HuH-7.5 (cell line): ENCODE measurements at places on chromosomes 7 and 10.

DNA sequence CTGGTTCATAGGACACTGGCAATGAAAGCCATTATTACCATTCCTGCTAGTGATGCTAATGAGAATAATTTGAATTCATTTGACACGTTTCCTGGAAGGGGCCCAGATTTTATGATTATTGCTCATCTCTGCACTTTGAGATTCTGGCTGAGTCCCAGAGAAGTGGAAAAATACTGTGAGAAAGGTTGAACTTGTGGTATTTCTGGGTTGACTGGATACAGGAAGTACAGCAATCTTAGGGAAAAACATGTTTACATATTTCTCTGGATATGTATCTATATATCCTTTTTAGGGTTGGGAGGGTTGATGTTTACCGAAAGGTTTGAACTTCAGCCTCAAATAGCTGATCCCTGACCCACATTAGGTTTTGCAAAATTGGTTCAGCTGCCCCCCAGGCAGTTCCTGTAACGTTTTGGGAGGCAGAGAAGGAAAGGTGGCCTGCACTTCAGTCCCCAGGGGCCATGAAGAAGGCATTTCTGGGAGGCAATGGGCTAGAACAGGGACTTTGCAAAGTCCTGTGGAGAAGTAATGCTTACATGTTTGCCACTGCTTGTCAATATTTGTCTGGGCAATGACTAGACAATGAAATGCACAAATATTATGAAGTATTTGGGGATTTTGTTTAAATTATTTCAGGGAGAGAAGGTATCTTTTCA is 253.7 kb upstream of the PITRM1 start:
- peak; percentile 34 for DNase-seq

DNA sequence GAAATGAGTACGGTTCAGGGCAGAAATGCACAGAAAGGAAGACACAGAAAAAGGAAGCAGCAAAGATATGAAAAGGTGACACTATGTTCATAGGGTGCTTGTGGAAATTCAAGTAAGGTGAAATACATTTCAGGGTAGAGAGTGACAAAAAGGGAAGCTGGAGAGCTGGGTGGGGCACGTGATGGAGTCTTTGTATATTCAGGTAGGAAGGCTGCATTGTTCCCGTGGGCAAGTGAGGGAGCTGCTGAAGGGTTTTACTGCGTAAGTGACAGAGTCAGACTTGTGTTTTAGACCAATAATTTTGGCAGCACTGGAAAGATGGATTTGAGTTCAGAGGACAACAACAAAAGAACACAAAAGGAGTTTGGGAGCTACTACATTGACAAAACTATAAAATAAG is 35.3 kb upstream of the ANK3 start:
- no peak for DNase-seq

- DNase-seq, result no peak
Measured at GRCh38 chr7:108724251-108725100, 154.8 kb downstream of the DNAJB9 start.

DNA sequence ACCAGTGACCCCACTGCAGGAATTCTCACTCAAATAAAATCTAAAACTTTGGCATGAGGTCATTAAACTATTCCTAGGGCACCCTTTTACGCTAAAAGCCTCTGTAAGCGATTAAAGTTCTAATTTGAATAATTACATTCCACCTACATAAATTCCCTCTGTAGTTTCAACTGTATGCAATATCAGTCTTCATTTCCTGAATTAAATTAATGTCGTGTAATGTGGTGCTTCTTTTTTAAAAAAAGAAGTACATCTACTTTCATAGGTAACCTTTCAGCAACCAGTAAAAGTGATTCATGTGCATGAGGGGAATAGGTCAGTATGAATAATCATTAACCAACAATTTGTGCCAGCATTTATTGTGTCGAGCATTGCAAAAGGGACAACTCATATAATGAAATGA is 44.7 kb downstream of the IMMP2L start:
- DNase-seq, result no peak

- no peak for DNase-seq
Measured at GRCh38 chr10:79069325-79070080, 737 bp downstream of the ZMIZ1 start.

DNA sequence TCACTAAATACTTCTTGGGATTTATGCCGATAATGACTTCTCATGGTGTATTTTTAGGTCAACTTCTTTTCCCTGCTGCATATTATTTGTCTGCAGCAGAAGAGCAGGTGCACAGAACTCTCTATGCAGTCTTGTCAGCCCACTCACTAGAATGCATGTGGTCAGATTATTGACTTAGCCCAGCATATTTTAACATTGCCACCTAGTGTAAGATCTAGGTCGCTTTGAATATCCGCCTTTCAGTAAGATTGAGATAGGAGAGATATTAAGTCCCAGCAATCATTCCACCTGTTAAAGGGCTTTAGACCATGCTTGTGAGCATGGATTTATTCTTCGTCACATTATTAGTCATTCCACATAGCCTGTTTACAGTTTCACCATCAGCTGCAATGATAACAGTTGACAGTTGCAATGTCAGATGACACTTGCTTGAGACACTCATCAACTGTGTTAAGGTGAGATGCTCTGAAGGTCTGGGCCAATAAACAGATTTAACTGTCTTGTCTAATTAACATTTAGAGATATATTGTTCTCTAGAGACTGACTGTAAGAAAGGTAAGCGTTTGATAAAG is 491.7 kb downstream of the ARL4A start:
- no peak for DNase-seq
